ENCODE measurements at places on chromosomes 3 and 15. TPM values are rescaled to one million over a fixed set of nuclear protein-coding genes. Genes with fewer than 3 reads are reported as not detected.

- H3K27ac ChIP-seq: no peak overlapping the region
- H3K4me3 ChIP-seq: no peak overlapping the region
- no peaks in the 10 kb centered on the region for H3K4me1 ChIP-seq
- no peaks in the 10 kb centered on the region for H3K27me3 ChIP-seq
- no peak for DNase-seq
- H3K36me3 ChIP-seq: no peaks in the 10 kb centered on the region
These were observed 24.9 kb downstream of the NAALADL2 start for GRCh38 chr3:174883881-174884675.

GRCh38 chr3:172613845-172614244, 90.6 kb upstream of the TNFSF10 start:
- H3K36me3 ChIP-seq: no peaks in the 10 kb centered on the region
- no peaks in the 10 kb centered on the region for H3K27me3 ChIP-seq
- peaks cover under 1% of the 10 kb centered on the region for H3K4me1 ChIP-seq

GRCh38 chr15:66565741-66566144, at the start of gene LCTL:
Gene LCTL, minus strand, starts transcription at chr15:66565998. Its CDS starts 633 bp downstream, at chr15:66565365.
- no peaks in the 10 kb centered on the region for H3K27me3 ChIP-seq
- no peaks in the 10 kb centered on the region for H3K36me3 ChIP-seq
- H3K4me3 ChIP-seq: peak within 1 kb of the TSS; percentile 53

The CADM2 gene
- 1.5 TPM for total RNA-seq

The CEMIP gene
- total RNA-seq: 3.6 TPM

The ARGFX gene
- total RNA-seq: not detected
